ENCODE measurements at places on chromosomes 6 and 20. TPM values are rescaled to one million over a fixed set of nuclear protein-coding genes. Genes with fewer than 3 reads are reported as not detected.

The PDE10A gene
- 7.5 TPM for total RNA-seq

The RAET1E gene
- total RNA-seq: not detected

The FOXS1 gene
- total RNA-seq: not detected

The MRAP2 gene
- total RNA-seq: 1.6 TPM

The RAET1L gene
- not detected for total RNA-seq

The PTCRA gene
- not detected for total RNA-seq

GRCh38 chr20:24117383-24117782, 128.8 kb upstream of the GGTLC1 start:
- no peak overlapping the region for H3K27ac ChIP-seq
- no peak overlapping the region for H3K4me3 ChIP-seq
- no peaks in the 10 kb centered on the region for H3K27me3 ChIP-seq
- H3K4me1 ChIP-seq: peaks cover 22% of the 10 kb centered on the region
- H3K36me3 ChIP-seq: no peaks in the 10 kb centered on the region

DNA sequence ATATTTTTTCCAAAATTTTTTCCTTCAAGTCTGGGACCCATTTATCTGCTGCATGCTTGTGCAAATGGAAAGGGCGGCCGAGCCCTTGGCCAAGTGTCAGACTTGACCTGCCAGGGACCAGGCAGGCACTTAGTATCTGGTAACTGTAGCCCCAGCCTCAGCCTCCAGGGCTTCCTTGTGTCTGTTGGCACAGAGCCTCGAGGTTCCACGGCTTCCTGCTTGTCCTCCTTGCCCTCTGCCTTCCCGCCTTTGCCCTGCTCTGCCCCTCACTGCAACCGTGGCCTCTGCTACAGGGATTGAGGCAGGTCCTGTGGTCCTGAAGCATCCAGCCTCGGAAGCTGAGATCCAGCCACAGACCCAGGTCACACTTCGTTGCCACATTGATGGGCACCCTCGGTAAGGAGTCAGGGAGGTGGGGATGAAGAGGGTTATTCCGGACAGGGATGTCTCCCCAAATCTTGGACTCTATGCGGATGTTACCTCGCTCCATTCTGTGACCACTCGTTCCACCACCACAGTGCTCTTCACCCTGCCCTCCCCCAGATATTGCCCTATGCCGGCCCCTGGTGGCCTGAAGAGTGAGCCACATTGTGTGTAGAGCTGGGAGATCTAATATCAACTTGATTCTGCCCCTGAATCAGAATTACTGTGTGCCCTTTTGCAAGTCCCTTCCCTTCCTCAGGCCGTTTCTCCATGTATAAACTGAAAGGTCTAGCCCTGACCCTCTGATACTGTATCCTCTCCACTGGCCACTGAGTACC, 41.5 kb upstream of the SRF start:
- H3K4me3 ChIP-seq: no peak overlapping the region
- DNase-seq: no peak
- no peaks in the 10 kb centered on the region for H3K4me1 ChIP-seq

GRCh38 chr6:29814379-29815117, 13.1 kb upstream of the HLA-G start:
- H3K4me3 ChIP-seq: no peak overlapping the region
- H3K27me3 ChIP-seq: no peaks in the 10 kb centered on the region
- no peak for DNase-seq
- no peaks in the 10 kb centered on the region for H3K4me1 ChIP-seq
- H3K36me3 ChIP-seq: no peaks in the 10 kb centered on the region

GRCh38 chr20:10665027-10665561, 8.7 kb downstream of the JAG1 start:
- no peak for DNase-seq
- H3K4me3 ChIP-seq: no peak overlapping the region
- no peaks in the 10 kb centered on the region for H3K4me1 ChIP-seq
- H3K36me3 ChIP-seq: peaks cover 25% of the 10 kb centered on the region
- H3K27me3 ChIP-seq: no peaks in the 10 kb centered on the region

- no peak overlapping the region for H3K4me3 ChIP-seq
- peak overlapping the region; percentile 1 for H3K27ac ChIP-seq
- no peaks in the 10 kb centered on the region for H3K36me3 ChIP-seq
These were observed 17.7 kb downstream of the RIPOR3 start for GRCh38 chr20:50673466-50674137.

DNA sequence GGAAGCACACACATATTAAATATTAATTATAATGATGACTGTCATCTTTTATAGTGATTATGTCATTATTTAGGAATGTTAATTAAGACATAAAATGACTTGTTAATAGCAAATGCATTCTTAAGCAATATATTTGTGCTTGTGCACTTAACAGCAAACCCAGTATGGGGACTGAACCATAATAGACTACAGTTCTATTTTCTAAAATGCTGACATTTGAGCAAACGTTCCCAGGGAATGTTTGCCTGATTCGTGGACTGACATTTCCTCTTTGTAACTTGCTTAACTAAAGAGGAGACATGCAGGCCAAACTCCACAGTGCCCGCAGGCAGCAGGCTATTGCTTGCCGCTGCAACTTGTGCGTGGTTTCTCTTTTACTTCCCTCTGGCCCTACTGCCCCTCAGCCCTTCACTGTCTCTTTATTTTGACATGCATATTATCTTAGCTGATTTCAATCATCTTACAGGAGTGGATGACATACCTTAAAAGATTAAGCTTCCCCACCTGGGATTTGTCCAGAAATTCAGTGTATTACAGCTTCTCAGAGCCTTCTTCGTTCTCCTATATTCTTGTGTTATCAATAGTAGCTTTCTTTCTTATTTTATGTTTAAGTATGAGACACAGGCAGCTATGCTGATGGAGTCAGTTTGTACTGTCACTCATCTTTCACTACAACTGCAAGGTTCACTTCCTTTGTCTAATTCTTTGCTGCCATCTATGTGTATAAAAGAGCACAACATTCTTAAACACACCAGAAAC, 141.5 kb downstream of the GMDS start:
- H3K36me3 ChIP-seq: no peaks in the 10 kb centered on the region
- no peak for DNase-seq
- H3K27me3 ChIP-seq: no peaks in the 10 kb centered on the region

- peaks cover 23% of the 10 kb centered on the region for H3K4me1 ChIP-seq
- H3K4me3 ChIP-seq: no peak overlapping the region
- no peak overlapping the region for H3K27ac ChIP-seq
- H3K36me3 ChIP-seq: no peaks in the 10 kb centered on the region
- no peak for DNase-seq
These were observed 11.2 kb downstream of the COL9A3 start for GRCh38 chr20:62828051-62828450.

DNA sequence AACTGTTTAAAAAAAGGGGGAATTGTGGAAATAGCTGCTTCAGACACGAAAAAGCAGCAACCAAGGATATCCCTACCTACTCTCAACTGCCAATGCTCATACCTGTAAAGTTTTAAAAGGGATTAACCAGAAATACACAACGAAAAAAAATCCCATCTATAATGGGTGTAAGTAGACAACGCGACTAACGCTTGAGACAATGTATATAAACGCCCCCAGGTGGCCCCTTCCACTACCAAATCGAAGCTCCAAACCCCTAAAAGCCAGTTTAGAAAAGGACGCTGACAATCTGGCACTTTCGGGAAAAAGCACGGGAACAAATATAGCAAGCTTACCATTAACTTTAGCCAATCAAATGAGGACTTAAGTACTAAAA, 94.5 kb upstream of the BTN3A2 start:
- H3K4me1 ChIP-seq: peaks cover 25% of the 10 kb centered on the region
- H3K36me3 ChIP-seq: no peaks in the 10 kb centered on the region
- no peak overlapping the region for H3K4me3 ChIP-seq
- no peak overlapping the region for H3K27ac ChIP-seq

DNA sequence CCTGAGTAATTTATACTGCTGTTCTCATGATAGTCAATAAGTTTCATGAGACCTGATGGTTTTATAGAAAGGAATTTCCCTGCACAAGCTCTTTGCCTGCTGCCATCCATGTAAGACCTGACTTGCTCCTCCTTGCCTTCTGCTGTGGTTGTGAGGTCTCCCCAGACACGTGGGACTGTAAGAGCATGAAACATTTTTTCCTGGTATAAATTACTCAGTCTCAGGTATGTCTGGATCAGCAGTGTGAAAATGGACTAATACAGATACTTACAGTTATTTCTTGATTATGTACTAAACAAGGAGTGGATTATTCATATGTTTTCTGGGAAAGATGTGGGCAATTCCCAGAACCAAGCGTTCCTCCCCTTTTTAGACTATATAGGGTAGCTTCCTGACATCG, 1.9 kb upstream of the TRIM38 start:
- no peak for DNase-seq
- no peak overlapping the region for H3K27ac ChIP-seq
- H3K36me3 ChIP-seq: no peaks in the 10 kb centered on the region
- H3K4me1 ChIP-seq: no peaks in the 10 kb centered on the region
- no peak overlapping the region for H3K4me3 ChIP-seq
- no peaks in the 10 kb centered on the region for H3K27me3 ChIP-seq

DNA sequence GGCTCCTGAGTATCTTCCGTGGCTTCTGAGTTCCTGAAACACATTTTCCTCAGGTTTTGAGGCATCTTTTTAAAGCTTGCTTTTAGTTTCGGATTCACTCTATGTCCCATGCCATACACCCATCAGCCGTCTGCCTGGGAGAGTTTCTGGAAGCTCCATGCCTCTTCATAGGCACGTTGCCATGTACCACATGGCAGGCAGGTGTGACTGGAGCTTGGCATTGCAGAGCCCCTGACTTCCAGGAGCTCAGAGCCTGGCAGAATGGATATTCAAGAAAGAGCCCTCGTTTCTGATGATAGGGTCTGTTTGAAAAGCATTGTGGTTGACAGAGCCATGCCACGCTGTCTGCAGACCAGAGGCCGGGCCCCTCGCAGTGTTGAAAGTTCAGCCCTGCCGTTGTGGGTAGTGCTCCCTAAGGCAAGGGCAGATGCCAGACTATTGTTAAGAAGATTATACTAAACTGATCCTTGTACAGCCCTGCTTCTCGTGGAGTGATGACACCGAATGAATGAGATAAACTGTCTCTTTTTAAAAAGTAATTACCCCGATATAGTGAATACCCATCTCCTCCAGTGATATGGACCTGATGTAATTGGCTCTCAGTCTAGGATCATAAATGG, 100.0 kb downstream of the RPP40 start:
- no peaks in the 10 kb centered on the region for H3K27me3 ChIP-seq
- peak overlapping the region; percentile 24 for H3K27ac ChIP-seq
- no peaks in the 10 kb centered on the region for H3K36me3 ChIP-seq
- H3K4me3 ChIP-seq: no peak overlapping the region

DNA sequence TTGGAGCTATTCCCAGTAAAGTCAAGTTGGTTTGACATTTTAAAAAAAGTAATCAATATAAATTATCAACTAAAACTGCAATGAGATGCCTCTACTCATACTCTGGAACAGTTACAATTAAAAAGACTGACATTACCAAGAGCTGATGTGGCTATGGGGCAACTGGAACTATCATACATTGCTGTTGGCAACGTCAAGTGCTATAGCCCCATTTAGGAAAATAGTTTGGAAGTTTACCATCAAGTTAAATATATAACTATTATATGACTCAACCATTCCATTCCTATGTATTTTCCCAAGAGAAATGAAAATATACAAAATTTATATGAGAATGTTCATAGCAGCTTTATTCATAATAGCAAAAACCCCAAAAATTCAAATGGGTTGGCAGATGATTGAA, 111.4 kb upstream of the HDGFL1 start:
- no peaks in the 10 kb centered on the region for H3K4me1 ChIP-seq
- H3K27me3 ChIP-seq: no peaks in the 10 kb centered on the region
- no peaks in the 10 kb centered on the region for H3K36me3 ChIP-seq
- H3K27ac ChIP-seq: no peak overlapping the region
- no peak overlapping the region for H3K4me3 ChIP-seq

DNA sequence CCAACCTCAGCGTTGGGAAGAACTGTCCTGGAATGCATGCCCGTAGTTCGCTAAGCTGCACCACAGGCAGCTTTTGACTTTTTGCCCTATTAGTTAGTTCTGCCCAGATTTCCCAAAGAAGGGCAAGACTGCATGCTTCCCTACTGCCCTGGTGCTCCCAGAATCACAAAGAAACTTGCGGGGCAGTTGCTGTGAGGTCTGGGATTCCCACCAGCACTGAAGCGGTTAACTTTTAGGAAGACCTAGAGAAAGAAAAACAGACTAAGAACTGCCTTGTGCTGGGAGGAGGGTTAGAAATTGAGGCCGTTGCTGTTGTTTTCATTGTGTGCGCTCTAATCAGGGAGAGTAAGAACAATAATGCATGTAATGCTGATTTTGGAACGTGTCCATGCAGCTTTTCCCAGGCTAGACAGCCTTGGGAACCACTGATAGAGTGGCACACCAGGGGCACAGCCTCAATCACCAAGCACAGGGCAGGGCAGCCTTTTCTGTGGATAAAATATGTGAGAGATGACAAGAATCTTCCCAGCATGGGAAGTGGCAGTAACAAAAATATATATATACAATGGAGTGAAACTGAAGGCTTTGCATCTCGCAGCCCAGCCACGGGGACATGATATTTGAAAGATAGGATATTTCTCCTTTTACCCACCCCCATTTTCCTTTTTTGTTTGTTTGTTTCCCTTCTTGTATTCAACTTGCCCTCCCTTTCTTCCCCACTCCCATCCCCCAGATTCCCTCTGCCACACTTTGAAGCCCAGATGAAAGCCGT, 137.7 kb upstream of the HEY2 start:
- H3K27ac ChIP-seq: no peak overlapping the region
- H3K4me1 ChIP-seq: no peaks in the 10 kb centered on the region
- no peak for DNase-seq
- no peaks in the 10 kb centered on the region for H3K27me3 ChIP-seq
- H3K36me3 ChIP-seq: no peaks in the 10 kb centered on the region
- H3K4me3 ChIP-seq: no peak overlapping the region

- no peaks in the 10 kb centered on the region for H3K36me3 ChIP-seq
- H3K27me3 ChIP-seq: no peaks in the 10 kb centered on the region
- no peak overlapping the region for H3K27ac ChIP-seq
- no peak overlapping the region for H3K4me3 ChIP-seq
- H3K4me1 ChIP-seq: no peaks in the 10 kb centered on the region
- DNase-seq: no peak
These were observed 104.4 kb upstream of the ESR1 start for GRCh38 chr6:151702851-151703658.

GRCh38 chr6:167448378-167448777, 123.5 kb downstream of the TTLL2 start:
- DNase-seq: no peak
- no peak overlapping the region for H3K4me3 ChIP-seq
- H3K27ac ChIP-seq: no peak overlapping the region
- no peaks in the 10 kb centered on the region for H3K27me3 ChIP-seq
- H3K36me3 ChIP-seq: no peaks in the 10 kb centered on the region
- no peaks in the 10 kb centered on the region for H3K4me1 ChIP-seq

DNA sequence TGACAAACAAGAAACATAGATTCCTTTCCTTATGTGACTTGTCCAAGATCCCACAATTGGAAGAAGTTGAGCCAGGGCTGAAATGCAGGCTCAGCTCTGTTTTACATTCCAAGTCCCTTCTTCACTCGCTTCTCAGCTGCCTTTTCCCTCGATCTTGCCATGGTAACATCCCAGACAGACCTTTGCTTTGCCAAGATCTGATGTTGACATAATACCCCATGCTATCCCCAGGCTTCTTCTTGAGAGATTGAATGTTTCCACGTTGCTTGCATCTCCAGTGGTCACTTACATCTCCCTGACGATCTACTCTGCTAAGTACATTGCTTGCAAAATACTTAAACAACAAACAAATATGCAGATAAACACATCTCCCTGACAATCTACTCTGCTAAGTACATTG, 63.5 kb downstream of the TBXT start:
- no peaks in the 10 kb centered on the region for H3K4me1 ChIP-seq
- no peaks in the 10 kb centered on the region for H3K36me3 ChIP-seq
- no peaks in the 10 kb centered on the region for H3K27me3 ChIP-seq
- no peak overlapping the region for H3K27ac ChIP-seq
- no peak for DNase-seq
- no peak overlapping the region for H3K4me3 ChIP-seq
